GM04504 (cell line): ENCODE measurements at places on chromosomes 4 and X.

DNA sequence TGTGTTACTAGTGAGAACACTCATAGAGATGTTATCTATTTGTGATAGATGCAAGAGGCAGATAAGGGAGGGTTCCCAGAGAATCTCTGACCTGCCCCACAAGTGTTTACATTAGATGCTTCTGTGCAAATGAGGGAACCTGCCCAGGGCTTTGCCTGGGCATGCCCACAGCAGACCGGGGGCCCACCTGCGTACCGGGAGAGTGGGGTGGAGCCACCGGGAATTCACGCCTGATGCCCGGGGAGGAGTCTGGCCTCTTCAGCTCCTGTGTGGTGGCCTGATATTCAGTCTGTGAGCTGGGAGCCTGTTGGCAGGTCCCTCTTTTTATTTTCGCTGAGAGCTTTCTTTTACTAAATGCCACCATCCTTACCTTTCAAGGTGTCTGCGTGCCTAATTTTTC is 155.7 kb downstream of the SNCA start:
- DNase-seq, result no peak

GRCh38 chr4:53326535-53326934 is 39.3 kb downstream of the SCFD2 start:
- no peak for DNase-seq

- peak; percentile 9 for DNase-seq
These were observed 34.4 kb downstream of the NFKB1 start for GRCh38 chr4:102535398-102536082.

GRCh38 chr4:124449881-124450280 is 262.7 kb downstream of the ANKRD50 start:
- DNase-seq, result peak; percentile 12

DNA sequence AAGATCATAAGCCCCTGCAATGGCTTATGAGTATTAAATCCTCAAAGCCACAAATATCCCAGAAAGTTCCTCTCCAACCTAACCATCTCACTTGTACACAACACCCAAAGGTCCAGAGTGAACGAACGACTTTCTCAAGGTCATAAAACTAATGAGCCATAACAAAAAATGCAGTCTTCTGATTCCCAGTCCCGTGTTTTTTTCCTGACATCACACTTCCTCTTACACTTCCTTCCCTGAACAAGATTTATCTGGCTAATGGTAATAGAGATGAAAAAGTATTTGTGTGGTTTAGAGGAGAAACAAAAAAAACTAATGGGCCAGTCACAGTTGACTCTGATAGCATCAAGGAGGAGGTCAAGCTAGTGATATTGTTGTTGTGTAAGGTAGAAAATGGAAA is 99.5 kb upstream of the KLHL13 start:
- DNase-seq, result no peak

- no peak for DNase-seq
These were observed 16.4 kb downstream of the INTS6L start for GRCh38 chrX:135536877-135537276.

DNA sequence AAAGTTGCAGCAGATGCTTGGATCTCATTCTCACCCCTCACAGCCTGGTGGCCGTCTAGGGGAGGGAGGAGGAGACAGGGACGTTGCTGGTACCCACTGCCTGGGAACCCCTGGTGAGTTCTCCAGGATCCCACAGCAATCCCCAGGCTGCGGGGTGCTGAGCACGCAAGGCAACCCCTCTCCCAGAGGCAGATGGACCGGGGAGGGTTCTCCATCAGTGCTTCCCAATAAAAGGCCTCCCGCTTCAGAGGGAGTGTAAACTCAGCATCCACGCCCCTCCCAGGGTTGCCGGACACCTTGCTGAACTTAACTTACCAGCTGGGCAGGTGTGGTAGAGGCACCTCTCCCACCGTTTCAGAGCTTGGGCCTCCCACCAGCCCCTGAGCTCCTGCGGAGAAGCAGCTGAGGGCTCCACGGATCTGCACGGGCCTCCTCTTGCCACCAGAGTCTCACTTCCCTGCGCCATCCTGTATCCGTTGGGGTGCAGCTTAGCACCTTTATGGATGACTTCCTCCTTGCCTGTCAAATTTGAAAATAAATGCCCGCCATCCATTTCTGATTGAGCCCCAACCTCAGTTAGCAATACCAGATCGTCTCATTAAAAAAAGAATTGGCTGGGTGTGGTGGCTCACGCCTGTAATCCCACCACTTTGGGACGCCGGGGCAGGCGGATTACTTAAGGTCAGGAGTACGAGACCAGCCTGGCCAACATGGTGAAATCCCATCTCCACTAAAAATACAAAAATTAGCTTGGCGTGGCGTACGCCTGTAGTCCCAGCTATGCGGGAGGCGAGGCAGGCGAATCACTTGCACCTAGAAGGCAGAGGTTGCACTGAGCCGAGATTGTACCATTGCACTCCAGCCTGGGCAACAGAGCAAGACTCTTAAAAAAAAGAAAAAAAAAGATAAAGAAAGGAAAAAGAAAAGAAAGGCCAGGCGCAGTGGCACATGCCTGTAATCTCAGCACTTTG is 14.8 kb upstream of the TBC1D14 start:
- no peak for DNase-seq

GRCh38 chrX:67622053-67622585 is 78.3 kb downstream of the AR start:
- no peak for DNase-seq

GRCh38 chr4:185566425-185566824 is 31.1 kb upstream of the PDLIM3 start:
- no peak for DNase-seq

GRCh38 chr4:15348236-15348635 is 79.6 kb upstream of the C1QTNF7 start:
- no peak for DNase-seq

- DNase-seq, result no peak
These were observed 20.6 kb downstream of the GAB1 start for GRCh38 chr4:143357161-143357845.
